ENCODE measurements at places on chromosomes 12 and 14. TPM values are rescaled to one million over a fixed set of nuclear protein-coding genes. Genes with fewer than 3 reads are reported as not detected.

GPRC5A gene
- total RNA-seq = not detected

DNA sequence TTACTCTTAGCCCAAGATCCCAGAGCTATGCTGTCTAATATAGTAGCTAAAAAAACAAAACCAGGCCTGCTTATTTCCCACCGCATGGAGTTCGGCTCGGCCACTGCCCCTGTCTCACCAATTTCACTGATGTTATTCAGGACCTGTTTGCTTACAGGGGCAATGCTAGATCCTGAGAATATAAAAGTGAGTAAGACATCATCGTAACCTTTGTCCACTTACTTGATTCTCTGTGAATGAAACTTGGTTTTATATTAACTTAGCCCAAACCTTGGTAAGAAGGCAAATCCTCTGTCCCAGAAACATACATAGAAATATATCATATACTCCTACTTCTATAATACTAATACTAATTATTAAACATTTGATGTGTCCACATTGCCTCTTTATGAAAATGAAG lies 56.6 kb downstream of the RNFT2 start:
- no peaks in the 10 kb centered on the region for H3K4me1 ChIP-seq
- no peak for DNase-seq
- H3K27me3 ChIP-seq = no peaks in the 10 kb centered on the region
- no peak overlapping the region for H3K4me3 ChIP-seq

DNA sequence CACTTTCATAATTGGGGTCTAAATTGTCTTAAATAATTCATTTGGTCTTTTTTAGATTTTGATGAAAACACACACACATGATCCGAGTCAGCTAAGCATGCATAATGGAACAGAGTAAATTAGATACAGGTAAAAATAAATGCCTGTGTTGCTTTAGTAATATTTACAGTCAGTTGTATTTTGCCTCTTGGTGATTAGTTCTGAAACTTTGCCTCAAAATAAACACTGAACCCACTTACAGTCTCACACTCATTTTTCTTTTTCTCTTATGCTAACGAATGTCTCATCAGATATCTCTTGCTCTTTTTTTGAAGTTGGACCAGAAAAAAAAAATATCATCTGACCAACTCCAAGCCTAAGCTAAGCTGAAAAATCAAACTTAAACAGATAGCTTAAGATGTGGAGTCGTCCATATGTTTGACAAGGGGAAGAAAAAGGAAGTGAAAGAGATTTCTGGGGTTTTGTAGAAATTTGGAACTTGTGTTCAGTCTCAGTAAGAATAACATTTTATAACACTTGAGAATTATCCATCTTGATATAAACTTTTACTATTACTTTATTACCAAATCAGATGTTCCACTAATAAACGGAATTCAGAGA lies 592.5 kb downstream of the RPL10L start:
- H3K27ac ChIP-seq = no peak overlapping the region
- no peaks in the 10 kb centered on the region for H3K4me1 ChIP-seq
- no peak for DNase-seq
- H3K36me3 ChIP-seq = no peaks in the 10 kb centered on the region

MAP4K5 gene
- 28.6 TPM for total RNA-seq

- H3K27me3 ChIP-seq = peaks cover 20% of the 10 kb centered on the region
- H3K4me3 ChIP-seq = no peak overlapping the region
- no peak for DNase-seq
- no peak overlapping the region for H3K27ac ChIP-seq
- H3K36me3 ChIP-seq = no peaks in the 10 kb centered on the region
Observed at GRCh38 chr12:13135371-13136178, 32.1 kb upstream of the GSG1 start.

SOAT2 gene
- total RNA-seq = 10.8 TPM

DNA sequence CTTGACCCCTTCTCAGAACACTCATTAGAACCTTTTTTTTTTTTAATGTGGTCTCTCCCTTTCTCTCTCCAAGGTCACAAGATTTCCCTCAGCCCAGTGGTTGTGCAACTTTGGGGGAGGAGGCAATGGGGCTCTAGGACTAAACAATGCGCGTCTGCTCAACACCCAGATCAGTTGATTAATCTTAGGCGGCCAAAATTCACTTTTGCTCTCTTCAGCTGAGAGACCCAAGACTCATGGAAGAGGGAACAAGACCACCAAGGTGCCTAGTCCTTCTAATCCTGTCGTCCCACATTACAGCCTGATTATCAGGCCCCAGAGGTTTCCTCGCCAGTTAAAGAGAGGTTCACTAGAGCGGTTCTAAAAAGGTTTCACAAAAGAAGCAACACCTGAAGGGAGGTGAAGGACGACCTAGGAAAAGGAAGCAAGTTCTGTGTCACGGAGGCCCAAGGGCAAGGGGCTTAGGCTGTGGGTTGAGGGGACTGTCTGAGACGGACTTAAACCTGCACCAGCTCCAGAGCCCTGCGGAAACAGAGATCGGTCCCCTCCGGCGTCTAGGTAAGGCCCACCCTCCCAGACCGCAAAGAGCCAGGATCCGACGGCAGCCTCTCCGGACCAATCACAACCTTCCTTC lies 824 bp upstream of the TARBP2 start:
- peaks cover 12% of the 10 kb centered on the region for H3K36me3 ChIP-seq
- no peaks in the 10 kb centered on the region for H3K27me3 ChIP-seq
- DNase-seq = no peak
- H3K4me3 ChIP-seq = peak overlapping the region; percentile 81
- H3K4me1 ChIP-seq = peaks cover 43% of the 10 kb centered on the region

DNA sequence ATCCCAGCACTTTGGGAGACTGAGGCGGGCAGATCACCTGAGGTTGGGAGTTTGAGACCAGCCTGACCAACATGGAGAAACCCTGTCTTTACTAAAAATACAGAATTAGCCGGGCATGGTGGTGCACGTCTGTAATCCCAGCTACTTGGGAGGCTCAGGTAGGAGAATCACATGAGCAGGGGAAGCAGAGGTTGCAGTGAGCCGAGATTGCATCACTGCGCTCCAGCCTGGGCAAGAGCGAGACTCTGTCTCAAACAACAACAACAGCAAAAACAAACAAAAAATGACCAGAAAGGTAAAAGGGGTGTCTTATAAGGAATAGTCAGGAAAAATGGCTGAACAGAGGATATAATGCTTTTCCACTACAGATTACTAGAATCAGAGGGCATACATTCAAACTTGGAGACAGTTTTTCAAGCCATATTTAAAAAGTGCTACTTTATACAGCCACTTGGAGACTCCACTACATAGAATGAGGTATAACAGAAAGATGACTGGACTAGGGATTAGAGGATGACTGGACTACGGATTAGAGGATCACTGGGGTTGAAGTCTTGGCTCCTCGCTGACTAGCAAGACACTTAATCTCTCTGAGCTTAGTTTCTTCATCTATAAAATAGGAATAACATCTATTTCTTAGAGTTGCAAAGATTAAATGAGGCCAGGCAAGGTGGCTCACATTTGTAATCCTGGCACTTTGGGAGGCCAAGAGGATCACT lies 4.9 kb upstream of the CS start:
- H3K36me3 ChIP-seq = peaks cover 27% of the 10 kb centered on the region
- peaks cover 22% of the 10 kb centered on the region for H3K4me1 ChIP-seq
- no peaks in the 10 kb centered on the region for H3K27me3 ChIP-seq
- DNase-seq = no peak

ZFHX2 gene
- total RNA-seq = 1.5 TPM

DNA sequence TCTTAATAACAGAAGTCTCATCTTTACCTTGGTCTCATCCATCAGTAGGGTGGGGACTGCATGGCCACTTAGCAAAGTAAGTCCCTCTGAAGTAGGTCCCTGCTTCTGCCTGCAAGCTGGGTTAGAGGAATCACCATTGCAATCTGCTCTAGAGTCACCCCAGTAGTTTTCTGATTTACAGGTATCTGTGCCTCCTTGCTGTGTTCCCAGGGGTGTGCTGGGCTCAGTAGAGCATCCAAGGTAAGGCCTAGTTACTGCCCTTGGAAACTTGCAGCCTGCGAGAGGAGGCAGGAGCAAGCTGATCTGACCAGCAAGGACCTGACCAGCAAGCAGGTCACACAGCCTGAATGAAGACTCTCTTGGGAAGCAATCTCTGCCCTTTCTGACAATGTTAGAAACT lies 160.8 kb upstream of the GSC start:
- no peak for DNase-seq
- H3K27me3 ChIP-seq = peaks cover 9% of the 10 kb centered on the region
- no peak overlapping the region for H3K27ac ChIP-seq
- no peaks in the 10 kb centered on the region for H3K4me1 ChIP-seq

GYS2 gene
- total RNA-seq = not detected

KRT73 gene
- 0.45 TPM for total RNA-seq

- no peak overlapping the region for H3K4me3 ChIP-seq
- DNase-seq = no peak
- peaks cover 23% of the 10 kb centered on the region for H3K4me1 ChIP-seq
- H3K27ac ChIP-seq = no peak overlapping the region
Observed at GRCh38 chr14:91945751-91946621, 1.5 kb downstream of the FBLN5 start.

- H3K27ac ChIP-seq = no peak overlapping the region
- H3K4me1 ChIP-seq = no peaks in the 10 kb centered on the region
Observed at GRCh38 chr14:74733221-74733620, 20.3 kb downstream of the FCF1 start.

- H3K4me1 ChIP-seq = peaks cover 15% of the 10 kb centered on the region
- no peak overlapping the region for H3K27ac ChIP-seq
- no peak overlapping the region for H3K4me3 ChIP-seq
- no peaks in the 10 kb centered on the region for H3K36me3 ChIP-seq
- peak; percentile 52 for DNase-seq
Observed at GRCh38 chr12:111168009-111168900, 200.6 kb downstream of the PHETA1 start.

KRT7 gene
- total RNA-seq = 14.7 TPM

CDCA3 gene
- total RNA-seq = 115 TPM

DNA sequence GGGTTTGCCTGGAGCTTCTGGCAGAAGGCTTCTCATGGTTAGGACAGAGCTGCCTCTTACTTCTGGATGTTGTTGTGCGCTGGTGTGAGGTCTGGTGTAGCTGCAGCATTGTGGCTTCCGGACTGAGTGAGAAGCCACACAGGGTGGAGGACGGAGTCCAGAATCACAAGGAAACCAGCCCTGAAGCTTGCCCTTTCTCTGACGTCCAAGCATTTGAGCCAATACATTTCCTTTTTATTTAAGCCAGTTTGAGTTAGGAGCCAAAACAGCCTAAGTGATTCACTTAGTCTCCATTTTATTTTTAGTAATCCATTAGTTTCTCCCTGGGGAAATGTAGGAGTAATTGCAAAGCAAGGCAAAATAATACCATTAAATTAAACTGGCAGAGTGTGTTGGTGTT lies 402.4 kb upstream of the RGS6 start:
- H3K4me3 ChIP-seq = no peak overlapping the region
- no peaks in the 10 kb centered on the region for H3K27me3 ChIP-seq
- no peaks in the 10 kb centered on the region for H3K4me1 ChIP-seq
- no peak for DNase-seq
- peak overlapping the region; percentile 50 for H3K27ac ChIP-seq

DNA sequence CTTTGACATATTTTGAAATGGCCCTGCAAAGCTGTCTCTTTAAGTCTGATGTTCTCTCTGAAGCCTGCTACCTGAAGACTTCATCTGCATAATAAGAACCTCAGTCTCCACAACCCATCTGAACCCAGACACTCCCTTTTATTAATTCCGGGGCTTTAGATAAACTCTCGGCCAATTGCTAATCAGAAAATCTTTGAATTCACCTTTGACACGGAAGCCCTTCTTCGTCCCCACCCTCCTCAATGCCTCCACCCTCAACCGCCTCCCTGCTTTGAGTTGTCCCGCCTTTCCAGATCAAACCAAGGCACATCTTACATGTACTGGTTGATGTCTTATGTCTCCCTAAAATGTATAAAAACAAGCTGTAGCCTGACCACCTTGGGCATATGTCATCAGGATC lies 17.6 kb downstream of the OR6J1 start:
- no peak overlapping the region for H3K27ac ChIP-seq
- peaks cover 15% of the 10 kb centered on the region for H3K27me3 ChIP-seq
- DNase-seq = no peak
- H3K4me1 ChIP-seq = no peaks in the 10 kb centered on the region

GRCh38 chr12:7351177-7351576 lies 47.3 kb downstream of the ACSM4 start:
- peaks cover 22% of the 10 kb centered on the region for H3K4me1 ChIP-seq
- H3K27me3 ChIP-seq = peaks cover 18% of the 10 kb centered on the region
- no peak overlapping the region for H3K27ac ChIP-seq
- DNase-seq = no peak

CCDC38 gene
- total RNA-seq = not detected

FGD6 gene
- total RNA-seq = 0.70 TPM

DNA sequence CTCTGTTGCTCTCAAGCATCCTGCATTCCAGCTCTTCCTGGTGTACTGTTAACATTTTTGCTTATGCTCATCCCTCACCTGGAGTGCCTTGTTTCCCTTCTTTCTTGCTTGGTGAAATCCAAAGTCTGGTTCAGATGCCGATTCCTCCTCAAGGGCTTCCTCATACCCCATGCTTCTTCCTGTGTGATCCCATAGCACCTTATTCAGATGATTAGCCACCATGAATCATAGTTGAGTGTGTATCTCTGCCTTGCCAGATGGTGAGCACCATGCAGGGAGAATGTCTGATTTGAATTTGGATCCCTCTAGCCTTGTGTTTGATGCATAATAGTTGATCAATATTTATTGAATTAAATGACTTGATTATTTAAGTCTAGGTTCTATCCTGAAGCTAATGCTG lies 39.4 kb upstream of the ANO4 start:
- H3K4me1 ChIP-seq = no peaks in the 10 kb centered on the region
- DNase-seq = no peak
- no peaks in the 10 kb centered on the region for H3K27me3 ChIP-seq
- H3K27ac ChIP-seq = no peak overlapping the region
- H3K4me3 ChIP-seq = no peak overlapping the region
- no peaks in the 10 kb centered on the region for H3K36me3 ChIP-seq

TEX22 gene
- total RNA-seq = 2.4 TPM

DNA sequence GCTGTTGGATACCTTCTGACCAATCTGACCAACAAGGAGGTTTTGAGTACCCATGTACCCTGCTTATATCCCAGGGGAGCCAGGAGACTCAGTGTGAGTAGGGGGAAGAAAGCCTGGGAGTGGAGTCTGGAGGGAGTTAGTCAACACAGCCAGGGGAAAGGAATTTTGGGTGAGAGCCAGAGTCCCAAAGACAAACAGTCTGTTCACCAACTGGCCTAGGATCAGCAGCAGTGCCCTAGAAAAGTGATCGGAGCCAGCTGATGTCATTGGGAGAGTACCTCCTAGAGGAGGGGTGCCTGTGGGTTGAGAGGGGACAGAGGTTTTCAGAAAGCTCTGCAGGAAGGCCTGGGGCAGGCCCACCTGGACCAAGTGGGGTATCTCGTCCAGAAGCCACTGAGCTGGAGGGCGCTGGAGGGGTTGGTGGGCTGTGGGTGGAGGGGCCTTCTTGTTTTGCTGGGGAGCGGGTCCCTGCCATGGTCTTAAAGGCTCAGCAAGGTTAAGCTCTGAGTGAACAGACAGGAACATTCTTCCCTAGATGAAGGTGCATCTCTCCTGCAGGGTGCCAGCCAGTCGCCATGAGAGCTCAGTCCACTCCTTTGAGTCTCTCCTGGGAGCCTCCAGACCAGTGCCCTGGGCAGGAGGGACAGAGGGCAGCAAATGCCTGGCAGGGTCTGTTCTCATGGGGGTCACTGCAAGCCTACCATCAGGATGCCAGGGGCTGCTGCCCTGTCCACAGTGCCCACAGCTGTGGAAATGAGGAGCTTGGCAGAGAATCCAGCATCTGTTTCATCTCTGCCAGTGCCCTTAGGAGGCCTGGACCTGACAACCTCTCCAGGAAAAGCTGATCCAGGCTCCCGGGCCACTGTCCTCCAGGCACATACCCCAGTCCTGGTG lies 63.6 kb downstream of the CHGA start:
- peaks cover 3% of the 10 kb centered on the region for H3K4me1 ChIP-seq
- H3K27me3 ChIP-seq = no peaks in the 10 kb centered on the region
- H3K36me3 ChIP-seq = peaks cover 37% of the 10 kb centered on the region
- H3K27ac ChIP-seq = peak overlapping the region; percentile 21
- no peak overlapping the region for H3K4me3 ChIP-seq
- no peak for DNase-seq

ERBB3 gene
- 5.4 TPM for total RNA-seq

Data from activated CD8-positive, alpha-beta T cell treated with anti-CD3 and anti-CD28 coated beads, Interleukin-2, amount 10 ng/mL, durations not matched to agents 7 days and 5 days (primary cell).